ENCODE measurements at places on chromosomes 4 and X. TPM values are rescaled to one million over a fixed set of nuclear protein-coding genes. Genes with fewer than 3 reads are reported as not detected.

The MXRA5 gene
- not detected for total RNA-seq

The TCEAL6 gene
- total RNA-seq = not detected

The GPR34 gene
- 0.95 TPM for total RNA-seq

The SLC2A9 gene
- 3.0 TPM for total RNA-seq

The SYTL4 gene
- total RNA-seq = not detected

Measured in CD8-positive, alpha-beta memory T cell (primary cell).